ENCODE measurements at places on chromosomes 5 and 9.

GRCh38 chr5:111735583-111736270 lies 21.3 kb downstream of the NREP start:
- no peaks in the 10 kb centered on the region for H3K27me3 ChIP-seq
- H3K4me1 ChIP-seq, result peaks cover 7% of the 10 kb centered on the region
- H3K36me3 ChIP-seq, result peaks cover 13% of the 10 kb centered on the region
- H3K4me3 ChIP-seq, result no peak overlapping the region
- DNase-seq, result peak; percentile 23

DNA sequence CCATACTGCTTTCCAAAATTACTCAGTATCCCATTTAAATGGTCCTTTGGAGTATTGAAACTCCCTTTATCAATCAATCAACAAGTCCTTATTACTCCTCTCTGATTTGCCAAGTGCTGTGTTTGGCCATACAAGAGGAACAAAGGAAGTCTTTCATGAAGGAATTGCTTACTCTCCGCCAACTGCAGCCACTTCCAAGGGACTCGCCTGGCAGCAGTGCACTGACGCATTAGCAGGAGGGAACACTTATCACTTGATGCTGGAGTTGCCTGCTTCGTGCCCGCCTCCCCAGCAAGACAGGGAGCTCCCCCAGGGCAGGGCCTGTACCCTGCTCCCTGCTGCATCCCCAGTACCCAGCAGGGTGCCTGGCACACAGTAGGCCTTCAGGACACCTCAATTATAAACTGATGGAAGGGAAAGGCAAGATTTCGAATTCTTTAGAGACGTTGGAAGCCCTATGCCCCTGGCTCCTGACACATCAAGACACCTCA lies 97.9 kb downstream of the CRB2 start:
- no peaks in the 10 kb centered on the region for H3K27me3 ChIP-seq
- no peak for DNase-seq
- no peak overlapping the region for H3K4me3 ChIP-seq

DNA sequence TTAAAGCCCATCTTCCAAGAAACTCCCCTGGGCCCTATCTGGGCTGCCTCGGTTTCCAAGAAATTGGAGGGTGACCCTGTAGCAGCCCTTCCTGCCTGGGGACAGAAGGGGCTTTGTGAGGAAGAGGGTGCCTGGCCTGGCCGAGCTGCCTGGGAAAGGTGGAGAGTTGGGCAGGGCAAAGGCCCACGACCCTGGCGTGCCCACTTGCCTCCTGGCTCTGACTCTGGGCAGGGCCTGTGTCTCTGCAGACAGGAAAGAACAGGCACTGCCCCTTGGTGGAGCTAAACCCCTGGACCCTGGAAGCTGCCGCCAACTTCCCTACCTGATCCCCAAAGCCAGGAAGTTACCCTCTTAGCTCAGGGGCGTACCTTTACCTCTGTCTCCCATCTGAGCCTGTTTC lies 149.3 kb downstream of the RGS3 start:
- no peaks in the 10 kb centered on the region for H3K36me3 ChIP-seq
- no peaks in the 10 kb centered on the region for H3K27me3 ChIP-seq
- no peak overlapping the region for H3K27ac ChIP-seq

- no peak for DNase-seq
- no peak overlapping the region for H3K4me3 ChIP-seq
- no peak overlapping the region for H3K27ac ChIP-seq
- H3K36me3 ChIP-seq, result no peaks in the 10 kb centered on the region
Measured at GRCh38 chr9:25225938-25226760, 452.1 kb downstream of the TUSC1 start.

- no peak for DNase-seq
- no peak overlapping the region for H3K4me3 ChIP-seq
- no peak overlapping the region for H3K27ac ChIP-seq
- H3K27me3 ChIP-seq, result no peaks in the 10 kb centered on the region
- no peaks in the 10 kb centered on the region for H3K4me1 ChIP-seq
Measured at GRCh38 chr5:149652697-149653096, 71.4 kb downstream of the ARHGEF37 start.

- H3K27me3 ChIP-seq, result no peaks in the 10 kb centered on the region
- H3K27ac ChIP-seq, result no peak overlapping the region
- H3K4me3 ChIP-seq, result no peak overlapping the region
Measured at GRCh38 chr5:178469011-178469974, 120.9 kb downstream of the COL23A1 start.

GRCh38 chr9:33952066-33952465 lies 96.6 kb downstream of the UBAP2 start:
- H3K4me1 ChIP-seq, result no peaks in the 10 kb centered on the region
- DNase-seq, result no peak
- no peaks in the 10 kb centered on the region for H3K27me3 ChIP-seq
- H3K27ac ChIP-seq, result no peak overlapping the region

DNA sequence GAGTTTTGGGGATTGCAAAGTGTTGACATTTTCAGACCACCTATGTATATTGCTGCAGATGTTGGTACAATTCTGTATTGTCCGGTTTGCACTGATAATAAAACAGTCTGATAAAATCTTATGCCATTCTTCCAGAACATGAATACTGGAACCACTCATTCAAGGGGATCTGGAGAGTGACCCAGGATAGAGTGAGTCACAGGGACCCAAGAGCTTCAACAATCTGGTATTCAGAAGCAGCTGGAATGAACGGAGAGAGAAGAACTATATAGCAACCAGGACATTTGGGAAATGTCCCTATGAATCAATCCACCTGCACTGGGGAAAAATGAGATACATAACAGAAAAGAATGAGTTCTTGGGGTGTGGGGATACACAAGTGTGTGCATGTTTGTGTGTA lies 73.3 kb downstream of the SH3TC2 start:
- no peaks in the 10 kb centered on the region for H3K27me3 ChIP-seq
- no peak overlapping the region for H3K27ac ChIP-seq
- no peak overlapping the region for H3K4me3 ChIP-seq
- no peaks in the 10 kb centered on the region for H3K36me3 ChIP-seq
- no peaks in the 10 kb centered on the region for H3K4me1 ChIP-seq

- no peak overlapping the region for H3K27ac ChIP-seq
- no peaks in the 10 kb centered on the region for H3K27me3 ChIP-seq
- no peak overlapping the region for H3K4me3 ChIP-seq
Measured at GRCh38 chr9:77807281-77807683, 159.2 kb upstream of the GNA14 start.

GRCh38 chr9:78091731-78092130 lies 60.1 kb upstream of the GNAQ start:
- no peak overlapping the region for H3K27ac ChIP-seq
- no peaks in the 10 kb centered on the region for H3K4me1 ChIP-seq
- no peaks in the 10 kb centered on the region for H3K36me3 ChIP-seq

- H3K4me1 ChIP-seq, result peaks cover 10% of the 10 kb centered on the region
- DNase-seq, result no peak
- no peaks in the 10 kb centered on the region for H3K36me3 ChIP-seq
- no peaks in the 10 kb centered on the region for H3K27me3 ChIP-seq
- H3K4me3 ChIP-seq, result no peak overlapping the region
Measured at GRCh38 chr9:130288393-130288792, 22.8 kb downstream of the HMCN2 start.

- no peaks in the 10 kb centered on the region for H3K27me3 ChIP-seq
- H3K4me1 ChIP-seq, result peaks cover 3% of the 10 kb centered on the region
- no peaks in the 10 kb centered on the region for H3K36me3 ChIP-seq
- DNase-seq, result peak; percentile 82
- H3K27ac ChIP-seq, result no peak overlapping the region
Measured at GRCh38 chr9:134698587-134699342, 57.2 kb downstream of the COL5A1 start.

DNA sequence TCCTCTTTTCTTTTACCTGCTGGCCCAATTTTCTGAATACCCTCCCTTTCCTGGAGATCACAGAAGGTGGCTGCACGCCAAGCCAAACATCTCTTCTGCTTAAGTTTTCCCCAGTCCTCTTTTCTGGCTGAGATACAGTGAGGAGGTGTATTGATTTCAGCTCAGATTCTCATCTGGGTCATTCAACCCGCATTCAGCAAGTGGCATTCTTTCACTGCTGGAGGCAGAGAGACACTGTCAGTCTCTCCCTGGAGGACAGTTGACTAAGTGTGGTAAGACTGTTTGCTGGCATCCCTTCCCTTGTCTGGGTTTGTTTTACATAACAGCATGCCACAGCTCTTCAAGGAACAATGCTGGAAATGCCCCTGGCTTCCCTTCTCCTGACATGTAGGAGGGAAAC lies 60.5 kb downstream of the GABRG2 start:
- no peak overlapping the region for H3K27ac ChIP-seq
- H3K4me3 ChIP-seq, result no peak overlapping the region
- no peaks in the 10 kb centered on the region for H3K36me3 ChIP-seq
- no peaks in the 10 kb centered on the region for H3K27me3 ChIP-seq
- peak; percentile 61 for DNase-seq

- H3K4me3 ChIP-seq, result no peak overlapping the region
- H3K36me3 ChIP-seq, result peaks cover 14% of the 10 kb centered on the region
- no peaks in the 10 kb centered on the region for H3K27me3 ChIP-seq
- H3K4me1 ChIP-seq, result no peaks in the 10 kb centered on the region
Measured at GRCh38 chr5:69103521-69103920, 9.7 kb downstream of the SLC30A5 start.

DNA sequence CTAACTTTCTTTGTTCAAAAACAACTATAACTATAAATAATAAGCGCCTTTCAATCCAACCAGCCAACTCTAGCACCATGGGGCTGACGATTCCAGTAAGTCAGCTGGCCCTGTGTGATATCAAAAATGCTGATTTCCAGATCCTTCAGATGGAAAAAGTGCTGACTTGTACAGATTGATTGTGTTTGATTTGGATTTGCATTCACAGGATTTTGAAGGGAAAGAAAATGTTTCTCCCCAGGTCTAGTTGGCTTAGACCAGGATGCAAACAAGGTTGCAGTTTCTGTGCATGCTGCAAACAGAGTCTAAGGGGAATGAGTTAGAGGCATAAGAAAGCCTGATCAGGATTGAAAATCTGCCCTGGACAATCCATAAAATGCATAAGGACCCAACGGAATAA lies 68.9 kb downstream of the SLC1A3 start:
- H3K36me3 ChIP-seq, result no peaks in the 10 kb centered on the region
- DNase-seq, result no peak
- no peaks in the 10 kb centered on the region for H3K27me3 ChIP-seq
- no peaks in the 10 kb centered on the region for H3K4me1 ChIP-seq
- H3K27ac ChIP-seq, result no peak overlapping the region
